Urinary bladder (tissue), 4 donors: ENCODE measurements at places on chromosomes 2 and 18.

GRCh38 chr2:56030062-56030461 is 106.5 kb upstream of the EFEMP1 start:
- no peak for DNase-seq

GRCh38 chr18:8045884-8046281 is 478.8 kb downstream of the PTPRM start:
- no peak for DNase-seq

- DNase-seq = no peak
Observed at GRCh38 chr2:135163306-135163705, 111.2 kb downstream of the RAB3GAP1 start.

DNA sequence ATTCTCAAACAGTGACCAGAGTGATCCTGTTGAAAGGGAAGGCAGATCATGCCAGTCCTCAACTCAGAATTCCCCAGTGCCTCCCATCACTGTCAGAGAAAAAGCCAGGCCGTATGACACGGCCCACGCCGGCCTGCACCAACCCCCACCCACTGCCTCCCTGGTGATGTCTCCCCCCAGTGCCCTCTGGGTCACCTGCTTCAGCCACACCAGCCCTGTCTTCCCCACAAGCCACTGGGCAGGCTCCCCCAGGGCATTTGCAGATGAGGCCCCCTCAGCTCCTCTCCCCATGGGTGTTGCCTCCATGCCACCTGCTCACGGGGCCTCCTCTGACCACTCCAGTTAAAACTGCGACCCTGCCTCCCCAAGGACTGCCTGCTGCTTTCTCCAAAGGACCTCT is 169.8 kb downstream of the SH3RF3 start:
- DNase-seq = no peak

DNA sequence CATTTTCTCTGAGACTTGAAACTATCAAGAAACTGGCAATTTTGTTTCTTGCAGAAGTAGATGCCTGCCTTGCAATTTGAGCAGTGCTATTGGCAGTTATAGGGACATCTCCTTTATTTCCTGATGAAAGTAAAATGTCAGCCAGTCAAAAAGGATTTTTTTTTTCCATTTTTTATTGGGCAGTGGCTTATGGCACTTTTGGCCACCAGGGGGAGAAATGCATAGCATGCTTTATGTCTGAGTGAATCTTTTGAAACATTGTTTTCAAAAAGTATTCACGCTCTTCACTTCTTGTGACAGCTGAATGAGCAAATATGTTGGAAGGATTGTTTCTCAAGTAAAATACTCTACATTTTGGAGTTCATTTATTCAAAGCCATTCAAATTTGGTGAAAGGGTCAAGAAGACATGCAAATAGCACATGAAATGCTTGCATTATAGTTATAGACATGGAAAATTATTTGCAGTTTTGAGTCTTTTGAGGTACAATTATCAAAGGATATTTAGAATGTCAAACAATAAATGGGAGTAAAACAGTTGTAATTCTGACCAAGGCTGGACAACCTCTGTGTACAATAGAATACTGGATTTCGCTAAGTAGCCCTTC is 491.0 kb downstream of the CDH2 start:
- no peak for DNase-seq

- no peak for DNase-seq
Observed at GRCh38 chr2:38474021-38474456, 97.0 kb upstream of the ATL2 start.

- no peak for DNase-seq
Observed at GRCh38 chr2:39696101-39696553, 30.4 kb downstream of the TMEM178A start.

DNA sequence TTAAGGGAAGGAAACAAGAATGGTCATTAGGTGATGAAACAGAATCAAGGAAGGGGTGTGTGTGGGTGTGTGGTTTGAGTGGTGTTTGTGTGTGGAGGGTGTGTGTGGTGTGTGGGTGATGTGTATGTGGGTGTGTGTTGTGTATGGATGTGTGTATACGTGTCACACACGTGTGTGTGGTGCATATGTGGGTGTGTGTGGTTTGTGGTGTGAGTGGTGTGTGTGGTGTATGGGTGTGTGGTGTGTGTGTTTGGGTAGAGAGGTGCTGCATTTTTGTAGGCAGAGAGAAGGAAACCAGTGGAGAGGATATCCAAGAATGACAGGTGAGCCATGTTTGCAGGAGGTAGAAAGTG is 1.1 kb upstream of the CEP192 start:
- DNase-seq = no peak

- no peak for DNase-seq
Observed at GRCh38 chr2:54670485-54671009, 52.9 kb upstream of the EML6 start.

DNA sequence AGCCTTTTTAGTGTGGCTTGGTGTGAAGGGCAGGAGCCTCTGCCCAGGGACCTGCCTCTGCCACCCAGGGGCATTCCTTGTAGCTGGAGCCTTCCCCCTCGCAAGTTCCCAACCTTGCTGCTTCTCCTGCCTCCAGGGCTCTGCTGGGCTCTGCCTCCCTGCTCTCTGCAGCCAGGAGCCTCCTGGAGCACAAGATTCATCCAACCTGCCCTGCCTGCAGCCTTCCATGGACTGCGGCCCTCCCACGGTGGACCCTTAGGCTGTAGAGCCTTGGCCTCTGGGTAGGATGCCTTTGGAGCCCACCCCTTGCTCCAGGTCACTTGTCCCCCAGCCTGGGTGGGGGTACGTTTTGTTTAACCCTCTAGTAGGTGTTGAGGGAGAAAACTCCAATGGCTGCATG is 2.5 kb downstream of the SLC66A3 start:
- no peak for DNase-seq

DNA sequence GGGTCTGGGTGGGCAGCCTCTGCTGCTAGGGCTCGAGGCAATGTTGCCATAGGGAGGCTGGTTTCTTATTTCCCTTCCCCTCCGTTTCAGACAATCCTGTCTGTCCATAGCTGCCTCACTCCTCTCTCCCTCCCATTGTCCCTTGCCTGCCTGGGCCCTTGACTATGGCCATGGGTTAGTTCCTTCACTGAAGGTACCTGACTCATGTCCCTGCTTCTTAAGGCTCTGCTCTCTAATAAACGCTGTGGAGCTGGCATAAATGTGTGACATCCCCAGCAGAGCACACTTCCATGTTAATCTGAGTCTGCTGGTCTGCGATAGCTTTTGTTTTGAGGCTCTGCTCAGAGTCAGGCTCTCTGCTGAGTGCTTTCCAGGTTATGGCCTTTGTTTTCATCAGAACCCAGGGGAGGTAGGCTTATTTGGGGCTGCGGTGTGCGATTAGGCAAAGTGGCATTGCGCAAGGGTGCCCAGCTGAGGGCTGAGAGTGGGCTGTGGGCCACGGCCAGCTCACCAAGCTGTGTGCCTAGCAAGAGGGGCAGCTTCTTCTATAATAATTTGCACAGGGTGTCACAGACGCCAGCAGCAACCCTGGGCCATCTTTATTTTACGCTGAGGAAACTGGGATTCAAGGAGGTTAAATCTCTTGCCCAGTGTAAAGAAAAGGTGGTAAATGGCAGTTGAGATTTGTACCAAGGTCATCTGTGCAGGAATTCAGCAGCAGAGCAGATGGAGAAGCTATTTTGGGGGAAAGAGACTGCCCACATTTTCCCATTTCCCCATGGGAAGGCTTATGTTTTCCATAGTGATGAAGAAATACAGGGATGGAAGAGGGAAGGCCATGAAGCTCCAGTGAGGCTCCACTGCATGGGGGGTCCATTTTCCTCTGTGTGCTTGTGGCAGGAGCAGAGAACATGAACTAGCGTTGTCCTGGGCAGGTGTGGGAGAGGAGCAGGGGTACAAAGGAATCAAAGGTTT is 25.6 kb downstream of the MRPL33 start:
- DNase-seq = no peak

- DNase-seq = no peak
Observed at GRCh38 chr2:191230174-191230573, 15.0 kb upstream of the MYO1B start.

GRCh38 chr2:131153529-131153928 is 48.4 kb downstream of the PLEKHB2 start:
- DNase-seq = no peak

GRCh38 chr2:157107877-157108276 is 149.6 kb upstream of the GALNT5 start:
- DNase-seq = no peak

DNA sequence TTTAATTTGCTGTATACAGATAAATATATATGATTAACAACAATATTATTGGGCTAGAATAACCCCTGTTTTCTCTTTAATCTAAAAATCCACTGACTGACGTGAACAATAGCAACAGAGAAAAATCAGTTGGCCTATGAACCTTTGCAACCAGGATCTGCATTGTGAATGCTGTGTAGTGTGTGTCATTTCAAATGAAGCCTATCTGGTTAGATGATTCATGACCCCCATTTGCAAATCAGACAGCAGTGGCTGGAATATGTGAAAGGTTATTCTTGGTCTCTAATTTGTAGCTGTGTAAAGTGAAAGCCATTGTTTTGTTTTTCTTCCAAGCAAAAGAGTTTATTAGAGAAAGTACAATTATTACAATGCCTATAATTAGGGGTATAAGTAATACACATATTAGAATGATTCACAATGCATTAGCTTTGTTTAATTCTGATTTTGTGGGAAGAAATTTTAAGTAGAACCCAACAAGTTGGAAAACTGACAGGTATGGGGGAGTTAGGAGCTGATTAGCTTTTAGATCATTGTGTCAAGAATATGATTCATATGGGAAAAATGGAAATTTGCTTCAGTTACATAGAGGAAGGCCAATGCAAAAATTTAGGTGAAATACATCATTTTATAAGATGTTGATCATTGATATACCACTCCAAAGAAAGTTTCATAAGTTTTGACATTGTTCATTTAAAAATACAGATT is 1362.2 kb upstream of the TMEFF2 start:
- no peak for DNase-seq

- DNase-seq = no peak
Observed at GRCh38 chr2:240869956-240870875, 1.6 kb downstream of the AGXT start.

DNA sequence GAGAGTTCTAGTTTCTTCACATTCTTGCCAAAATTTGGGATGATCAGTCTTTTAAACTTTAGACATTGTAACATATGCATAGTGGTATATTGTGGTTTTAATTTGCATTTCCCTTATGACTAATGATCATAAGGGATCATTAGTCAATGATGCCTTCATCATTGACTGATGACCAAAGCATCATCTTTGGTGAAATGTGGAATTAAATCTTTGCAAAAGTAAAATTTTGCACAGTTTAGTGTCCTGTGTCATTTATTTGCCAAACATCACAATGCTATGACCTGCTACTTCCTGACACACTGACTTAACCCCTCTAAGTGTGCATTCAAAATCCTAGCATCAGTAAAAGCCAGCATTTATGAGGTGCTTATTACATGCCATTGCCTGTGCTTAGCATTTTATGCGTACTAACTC is 58.9 kb upstream of the SLC1A4 start:
- DNase-seq = no peak

- no peak for DNase-seq
Observed at GRCh38 chr2:157169889-157170288, 87.6 kb upstream of the GALNT5 start.

DNA sequence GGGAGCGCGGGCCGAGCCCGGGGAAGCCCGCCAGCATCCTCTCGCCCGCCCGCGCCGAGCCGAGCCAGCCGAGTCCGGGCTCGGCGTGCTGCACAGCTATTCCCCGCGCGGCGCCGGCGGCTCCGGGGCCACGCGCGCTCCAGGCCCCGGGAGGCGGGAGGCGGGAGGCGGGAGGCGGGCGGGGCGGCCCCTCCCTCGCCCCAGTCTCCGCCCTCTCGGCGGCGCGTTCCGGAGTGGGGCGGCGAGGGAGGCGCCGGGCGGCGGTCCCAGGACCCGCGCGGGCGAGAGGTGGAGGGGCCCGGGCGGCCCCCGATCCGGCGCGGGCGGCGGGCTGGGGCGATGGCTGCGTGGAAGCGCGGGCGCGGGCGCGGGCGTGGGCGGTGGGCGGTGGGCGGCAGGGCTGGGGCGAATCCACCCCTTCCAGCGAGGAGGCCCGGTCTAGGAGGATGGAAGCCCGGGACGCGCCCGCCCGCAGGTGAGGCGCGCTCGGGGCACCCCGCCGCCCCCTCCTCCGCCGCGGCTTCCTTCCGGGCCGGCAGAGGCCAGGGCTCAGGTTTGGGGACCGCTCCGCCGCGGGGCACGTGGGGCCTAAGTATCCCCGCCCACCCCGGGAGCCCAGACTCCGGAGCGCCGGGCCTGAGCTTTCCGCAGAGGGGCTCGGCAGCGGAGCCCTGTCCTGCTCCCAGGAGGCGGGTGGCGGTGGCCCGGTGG is at the start of gene ADCY3:
Gene ADCY3 (minus strand): TSS at position 140 of the 711 bp plus-strand sequence. CDS start 1,250 bp downstream, outside the sequence.
- DNase-seq = no peak

DNA sequence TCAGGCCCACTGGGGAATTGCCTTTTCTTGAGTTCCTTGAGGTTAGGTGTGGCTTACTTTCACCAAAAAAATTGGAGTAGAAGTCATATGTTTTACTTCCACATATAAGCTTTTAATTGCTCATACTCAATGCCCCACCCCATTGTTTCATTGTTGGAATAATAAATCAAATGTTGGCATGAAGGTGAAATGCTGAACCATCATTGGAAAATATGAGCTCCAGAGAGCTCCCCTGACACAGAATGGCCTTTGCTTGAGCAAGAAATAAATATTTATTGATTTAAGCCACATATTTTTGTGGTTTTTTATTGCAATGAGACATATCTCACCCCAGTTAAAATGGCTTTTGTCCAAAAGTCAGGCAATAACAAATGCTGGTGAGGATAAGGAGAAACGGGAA is 167.3 kb upstream of the SRD5A2 start:
- no peak for DNase-seq

- DNase-seq = no peak
Observed at GRCh38 chr2:54341656-54342055, 85.6 kb upstream of the TSPYL6 start.

DNA sequence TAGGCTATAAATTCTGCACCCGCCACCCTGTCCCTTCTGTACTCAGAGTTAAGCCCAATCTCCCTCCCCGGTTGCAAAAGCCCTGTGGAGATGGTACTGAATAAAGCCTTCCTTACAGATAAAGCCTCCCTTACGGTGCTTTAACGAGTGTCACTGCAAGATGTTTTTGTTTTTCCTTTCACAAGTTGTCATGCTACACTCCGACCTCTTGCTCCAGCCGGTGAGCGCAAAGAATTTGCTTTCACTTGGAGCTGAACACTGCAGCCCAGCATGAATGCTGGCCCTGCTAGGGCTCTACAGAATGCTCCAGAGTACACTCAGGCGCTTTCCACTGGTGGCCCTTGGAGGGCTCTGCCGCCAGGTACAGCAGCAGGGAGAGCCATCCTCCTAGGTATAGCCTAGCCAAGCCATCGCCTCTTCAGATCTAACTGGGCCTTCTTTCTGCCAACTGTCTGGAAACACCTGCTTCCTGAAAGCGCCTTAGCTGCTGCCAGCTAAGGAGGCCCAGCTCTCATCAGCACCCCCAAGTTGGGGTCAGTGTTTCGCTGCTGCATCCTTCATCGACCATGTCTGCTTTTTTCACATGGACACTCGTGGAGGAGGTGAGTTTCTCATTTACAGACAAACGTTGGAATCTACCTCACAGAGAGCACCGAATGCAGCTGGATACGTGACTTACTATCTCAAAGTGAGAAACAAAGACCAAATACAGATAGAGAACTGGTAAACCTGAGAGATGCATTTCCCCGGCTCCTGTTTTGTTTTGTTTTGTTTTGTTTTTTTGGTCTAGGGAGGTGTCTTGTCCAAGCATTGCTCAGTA is 13.4 kb upstream of the CREG2 start:
- no peak for DNase-seq

GRCh38 chr2:10190737-10191532 is 68.4 kb downstream of the RRM2 start:
- DNase-seq = no peak

GRCh38 chr2:122545821-122546220 is 790.4 kb downstream of the TSN start:
- DNase-seq = no peak
